ENCODE measurements at places on chromosomes 7 and 10.

- DNase-seq, result no peak
These were observed 13.3 kb upstream of the ACSL5 start for GRCh38 chr10:112360308-112361270.

DNA sequence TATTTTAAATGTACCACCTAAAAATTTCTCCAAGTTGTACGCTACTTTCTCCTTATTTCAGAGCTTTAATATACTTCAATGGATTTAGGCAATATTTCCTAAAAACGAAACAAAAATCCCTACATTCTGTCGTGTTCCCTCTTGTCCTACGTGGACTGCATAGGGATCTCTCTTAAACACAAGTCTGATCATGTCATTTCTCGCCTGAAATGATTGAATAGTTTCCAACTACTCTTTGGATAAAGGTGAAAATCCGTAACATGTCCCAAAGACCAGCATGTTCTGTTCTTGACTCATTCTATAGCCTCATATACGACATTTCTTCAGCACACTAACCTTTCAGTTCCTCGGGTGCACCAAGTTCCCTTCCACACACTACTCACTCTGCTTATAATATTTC, 17.7 kb upstream of the TPK1 start:
- no peak for DNase-seq

- no peak for DNase-seq
These were observed 288.6 kb upstream of the SEMA3D start for GRCh38 chr7:85475476-85475875.

DNA sequence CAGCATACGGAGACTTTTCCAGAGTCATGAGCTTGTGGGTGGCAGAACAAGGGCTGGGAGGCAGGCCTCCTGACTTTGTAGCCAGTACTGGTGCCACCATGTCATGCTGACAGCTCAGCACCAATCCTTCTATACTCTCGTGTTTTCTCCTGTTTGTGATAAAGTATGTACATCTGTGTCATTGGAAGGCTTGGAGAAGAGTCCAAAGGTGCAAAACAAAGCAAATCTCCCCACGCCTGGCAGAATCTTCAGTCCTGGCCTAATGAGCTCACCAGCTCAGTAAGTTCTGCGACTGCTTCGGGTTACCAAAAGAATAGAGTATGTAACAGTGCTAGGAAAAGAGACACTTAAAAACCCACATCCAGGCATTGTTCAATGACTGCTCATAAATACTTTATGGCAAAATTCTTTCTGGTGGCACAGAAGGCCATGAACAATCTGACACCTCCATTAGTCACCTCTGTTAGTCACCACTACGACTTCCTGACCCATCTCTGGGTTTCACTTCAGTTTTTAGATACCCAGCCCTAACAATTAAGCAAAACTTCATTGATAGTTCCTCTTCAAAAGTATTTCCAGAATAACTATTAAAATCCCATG, 24.5 kb downstream of the STEAP1 start:
- peak; percentile 3 for DNase-seq

- DNase-seq, result peak; percentile 58
These were observed 108.2 kb downstream of the PIP4K2A start for GRCh38 chr10:22606164-22606614.

DNA sequence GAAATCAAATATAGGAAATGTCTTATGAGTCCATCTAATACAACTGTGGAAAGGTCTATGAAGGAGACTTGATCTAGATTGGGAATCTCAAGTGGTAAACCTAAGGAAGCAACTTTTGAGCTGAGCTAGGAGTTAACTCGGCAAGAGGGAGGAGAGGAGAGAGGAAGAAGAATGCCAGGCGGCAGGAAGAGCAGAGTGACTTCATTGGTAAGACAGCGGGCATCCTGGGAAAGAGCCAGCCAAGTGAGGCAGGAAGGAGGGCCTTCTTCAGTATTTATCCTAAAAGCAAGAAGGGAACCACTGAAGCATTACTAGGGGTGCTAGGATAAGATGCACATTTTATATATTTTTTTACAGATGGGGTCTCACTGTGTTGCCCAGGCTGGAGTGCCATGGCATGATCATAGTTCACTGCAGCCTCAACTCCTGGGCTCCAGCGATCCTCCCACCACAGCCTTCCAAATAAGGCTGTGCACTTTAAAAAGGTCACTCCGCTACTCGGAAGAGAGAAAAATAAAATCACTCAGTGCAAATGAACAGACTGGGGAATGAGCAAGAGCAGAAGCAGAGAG, 2.0 kb downstream of the BCL7B start:
- DNase-seq, result no peak

DNA sequence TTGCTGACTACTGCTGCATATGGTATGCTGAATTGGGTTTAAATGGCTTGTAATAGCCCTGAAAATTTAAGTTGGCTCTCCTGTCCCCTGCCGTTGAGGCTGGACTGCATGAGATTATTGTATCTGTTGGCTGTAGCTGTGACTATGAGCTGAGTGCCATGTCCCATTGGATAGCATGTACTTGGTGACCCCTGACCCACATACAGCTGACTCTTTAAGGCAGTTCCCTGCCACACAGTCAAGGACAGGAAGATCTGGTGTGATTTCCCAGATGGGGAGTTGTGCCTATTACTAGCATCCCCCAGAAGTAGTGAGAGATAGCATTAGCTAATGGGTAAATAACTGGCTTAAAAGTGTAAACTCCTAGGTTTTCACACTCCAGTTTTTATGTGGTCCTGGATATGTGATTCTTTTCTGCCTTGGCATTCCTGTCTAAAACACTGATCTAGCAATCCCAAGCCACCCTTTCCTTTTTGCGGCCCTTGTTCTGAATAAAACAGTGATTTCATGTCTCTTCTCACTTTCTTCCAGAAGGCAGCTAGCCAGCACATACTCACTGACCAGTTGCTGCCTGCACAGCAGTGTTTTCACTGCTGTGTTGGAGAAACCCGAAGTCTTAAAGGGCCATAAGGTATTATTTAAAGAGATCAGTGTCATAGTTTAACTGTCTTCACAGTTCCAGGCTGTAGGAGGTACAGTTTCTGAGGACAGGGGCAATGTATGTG, 35.9 kb downstream of the LRRC4 start:
- no peak for DNase-seq

GRCh38 chr7:2437537-2438148, 34.2 kb downstream of the CHST12 start:
- no peak for DNase-seq

DNA sequence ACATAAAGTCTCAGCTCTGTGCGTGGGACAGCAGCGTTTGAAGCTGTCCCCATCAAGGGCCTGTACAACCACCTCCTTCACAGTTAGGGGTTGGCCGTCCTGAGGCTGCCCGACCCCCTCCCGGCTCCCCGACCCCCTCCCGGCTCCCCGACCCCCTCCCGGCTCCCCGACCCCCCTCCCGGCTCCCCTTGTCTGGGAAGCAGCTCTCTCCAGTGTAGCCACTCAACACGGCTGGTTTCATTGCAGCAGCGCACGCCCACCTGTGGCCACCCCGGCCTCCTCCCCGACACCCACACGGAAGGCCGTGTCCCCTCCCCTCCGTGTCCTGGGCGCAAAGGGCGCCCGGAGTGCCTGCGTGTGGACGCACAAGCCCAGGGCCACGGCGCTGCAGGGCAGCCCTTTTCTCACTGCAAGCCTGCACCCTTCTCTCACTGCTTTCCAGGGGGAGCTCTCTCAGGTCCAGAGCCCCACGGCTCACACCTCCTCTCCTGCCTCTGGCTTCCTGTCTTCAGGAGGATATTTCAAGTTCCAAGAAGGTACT, 20.9 kb upstream of the FAM20C start:
- DNase-seq, result no peak

DNA sequence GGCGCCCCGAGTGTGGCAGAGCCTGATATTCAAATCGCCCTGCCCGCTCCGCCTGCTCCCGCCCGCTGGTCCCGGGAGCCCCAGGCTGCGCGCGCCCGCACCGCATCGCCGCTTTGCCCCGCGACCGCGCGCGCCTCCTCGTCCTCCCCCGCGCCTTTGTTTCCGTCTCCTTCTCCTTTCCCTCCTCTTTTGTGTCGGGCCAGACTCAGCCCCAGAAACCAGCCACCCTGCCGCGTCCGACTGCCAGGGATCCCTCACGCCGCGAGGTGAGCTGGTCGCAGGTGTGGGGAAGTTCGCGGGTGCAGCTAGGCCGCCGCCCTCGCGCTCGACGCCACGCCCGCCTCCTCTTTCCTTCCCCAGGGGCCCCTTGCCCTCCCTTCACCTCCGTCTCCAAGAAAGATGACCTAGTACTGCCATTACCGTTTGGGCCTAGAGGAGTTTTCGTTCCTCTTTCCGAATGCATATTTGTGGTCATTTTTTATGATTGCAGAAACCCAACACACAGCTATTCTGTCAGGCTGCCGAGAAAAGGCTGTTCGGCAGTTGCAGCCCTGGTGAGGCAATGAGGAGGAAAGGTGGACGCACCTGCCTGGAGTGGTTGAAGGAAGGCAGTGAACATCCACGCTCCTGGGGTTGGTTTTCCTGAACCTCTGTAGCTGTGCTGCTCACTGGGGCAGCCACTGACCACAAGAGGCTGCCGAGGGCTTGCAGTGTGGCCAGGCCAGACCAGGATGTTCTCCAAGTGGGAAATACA, 107.3 kb downstream of the SNX10 start:
- no peak for DNase-seq

- DNase-seq, result no peak
These were observed 224.3 kb downstream of the TWIST1 start for GRCh38 chr7:18893156-18893555.

GRCh38 chr10:131553121-131553520, 241.6 kb upstream of the TCERG1L start:
- no peak for DNase-seq

DNA sequence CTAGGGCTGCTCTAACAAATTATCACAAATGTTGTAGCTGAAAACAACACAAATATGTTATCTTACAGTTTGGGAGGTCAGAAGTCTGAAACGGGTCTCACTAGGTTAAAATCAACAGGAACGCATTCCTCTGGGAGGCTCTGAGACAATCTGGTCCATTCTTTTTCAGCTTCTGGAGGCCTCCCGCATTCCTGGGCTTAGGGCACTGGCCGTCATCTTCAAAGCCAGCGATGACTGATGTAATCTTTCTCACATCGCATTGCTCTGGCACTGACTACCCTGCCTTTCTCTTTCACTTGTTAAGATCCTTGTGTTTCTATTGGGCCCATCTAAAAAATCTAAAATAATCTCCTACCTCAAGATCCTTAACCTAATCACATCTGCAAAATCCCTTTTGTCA, 1071.5 kb upstream of the C7orf33 start:
- no peak for DNase-seq

DNA sequence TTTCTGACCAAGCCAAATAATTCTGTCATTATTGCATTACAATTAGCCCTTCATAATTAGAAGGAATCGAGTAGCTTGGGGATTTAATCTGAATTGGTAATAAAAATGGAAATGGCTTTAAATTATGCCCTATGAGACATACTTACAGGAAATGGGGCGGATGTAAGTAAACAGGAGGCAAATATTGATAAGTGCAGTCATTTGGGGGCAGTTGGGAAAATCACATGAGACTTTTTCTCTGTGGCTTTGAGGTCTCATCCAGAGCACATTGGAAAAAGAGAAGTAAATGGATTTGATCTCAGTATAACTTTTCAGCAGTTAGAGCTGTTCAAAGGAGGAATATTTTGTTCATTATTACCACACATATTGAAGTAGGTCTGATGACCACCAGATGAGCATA, 307.8 kb upstream of the POM121L12 start:
- no peak for DNase-seq

- DNase-seq, result no peak
These were observed 184.7 kb downstream of the VTI1A start for GRCh38 chr10:112631501-112632400.

DNA sequence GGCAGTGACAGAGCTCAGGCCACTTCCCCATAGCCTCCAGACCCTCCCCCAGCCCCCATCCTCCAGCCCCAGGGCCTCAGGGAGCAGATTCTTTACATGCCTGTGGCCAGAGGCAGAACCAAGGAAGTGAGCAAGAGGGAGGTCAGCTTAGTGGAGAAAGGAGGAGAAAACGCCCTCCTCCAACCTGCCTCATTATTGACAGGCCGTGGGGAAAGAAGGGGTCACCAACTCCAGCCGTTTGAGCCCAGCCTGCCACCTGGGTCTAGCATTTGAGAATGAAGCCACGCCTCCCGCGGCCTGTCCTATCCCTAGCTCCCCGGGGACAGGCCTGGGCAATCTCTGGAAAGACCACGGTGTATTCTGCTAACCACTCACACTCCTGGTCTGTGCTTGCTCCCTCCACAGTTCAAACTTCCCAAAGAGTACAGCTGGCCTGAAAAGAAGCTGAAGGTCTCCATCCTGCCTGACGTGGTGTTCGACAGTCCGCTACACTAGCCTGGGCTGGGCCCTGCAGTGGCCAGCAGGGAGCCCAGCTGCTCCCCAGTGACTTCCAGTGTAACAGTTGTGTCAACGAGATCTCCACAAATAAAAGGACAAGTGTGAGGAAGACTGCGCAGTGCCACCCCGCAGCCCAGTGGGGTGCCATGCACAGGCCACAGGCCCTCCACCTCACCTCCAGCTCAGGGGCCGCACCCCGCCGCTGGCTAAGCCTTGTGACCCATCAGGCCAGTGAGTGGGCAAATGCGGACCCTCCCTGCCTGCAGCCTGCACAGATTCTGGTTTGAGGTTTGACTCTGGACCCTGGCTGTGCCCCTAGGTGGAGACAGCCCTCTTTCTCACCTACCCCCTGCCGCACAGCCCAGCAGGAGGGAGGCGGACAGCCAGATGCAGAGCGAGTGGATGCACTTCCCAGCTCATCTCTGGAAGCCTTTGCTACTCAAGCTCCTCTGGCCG, 14.3 kb upstream of the TRIM8 start:
- DNase-seq, result no peak

DNA sequence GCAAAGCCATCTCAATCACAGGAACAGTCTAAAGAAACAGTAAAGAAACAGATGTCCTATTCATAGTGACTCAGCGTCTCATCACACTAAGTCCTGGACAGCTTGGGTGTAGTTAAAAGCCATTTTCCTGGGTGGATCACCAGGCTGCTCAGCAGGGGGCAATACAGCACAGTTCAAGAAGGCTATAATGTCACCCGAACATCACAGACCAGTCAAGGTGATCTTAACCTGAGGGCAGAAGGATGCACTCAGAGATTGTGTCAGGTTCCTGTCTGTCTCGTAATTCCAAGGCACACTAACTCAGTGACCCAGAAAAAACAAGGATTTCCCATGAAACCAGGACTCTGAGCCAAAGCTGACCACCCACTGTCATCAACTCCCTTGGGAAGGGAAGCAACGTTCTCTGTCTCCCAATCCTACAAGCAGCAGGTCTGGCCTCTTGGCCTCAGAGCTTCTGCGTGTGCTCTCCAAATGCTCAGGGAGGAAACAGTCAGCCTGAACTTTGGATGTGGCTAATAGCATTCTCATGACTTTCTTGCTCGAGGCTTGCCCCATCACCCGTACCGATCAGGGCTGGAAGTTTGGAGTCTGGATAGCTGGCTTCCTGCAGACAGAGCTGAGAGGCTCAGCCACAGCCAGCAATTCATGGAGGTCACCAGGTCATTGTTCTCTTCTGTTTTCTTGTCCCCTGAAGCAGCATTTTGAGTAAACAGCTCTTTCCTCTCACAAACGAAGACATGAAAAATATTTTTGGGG, 90.4 kb upstream of the FAM171A1 start:
- DNase-seq, result no peak

DNA sequence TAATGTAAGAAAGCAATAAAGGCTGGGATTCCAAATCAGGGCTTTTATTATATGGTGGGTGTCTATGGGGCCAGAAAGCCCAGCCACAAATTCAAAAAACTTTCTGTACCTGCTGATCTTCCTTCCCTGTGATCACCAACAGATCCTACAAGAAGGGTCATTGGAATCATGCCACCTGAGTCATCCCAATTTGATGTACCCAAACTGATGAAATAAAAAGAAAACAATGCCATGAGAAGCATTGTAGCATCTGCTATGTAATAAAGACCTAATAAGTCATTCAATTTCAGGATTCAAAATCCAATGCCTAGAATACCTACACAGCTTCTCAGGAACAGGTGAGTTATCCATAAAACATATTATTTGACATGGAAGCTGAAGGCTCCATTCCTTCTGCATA, 228.8 kb downstream of the DKK1 start:
- DNase-seq, result no peak

All from CD4-positive, alpha-beta T cell treated with Interleukin-2 at 100 ng/mL for 4 hours (primary cell).